ENCODE measurements at places on chromosomes 7 and 10.

DNA sequence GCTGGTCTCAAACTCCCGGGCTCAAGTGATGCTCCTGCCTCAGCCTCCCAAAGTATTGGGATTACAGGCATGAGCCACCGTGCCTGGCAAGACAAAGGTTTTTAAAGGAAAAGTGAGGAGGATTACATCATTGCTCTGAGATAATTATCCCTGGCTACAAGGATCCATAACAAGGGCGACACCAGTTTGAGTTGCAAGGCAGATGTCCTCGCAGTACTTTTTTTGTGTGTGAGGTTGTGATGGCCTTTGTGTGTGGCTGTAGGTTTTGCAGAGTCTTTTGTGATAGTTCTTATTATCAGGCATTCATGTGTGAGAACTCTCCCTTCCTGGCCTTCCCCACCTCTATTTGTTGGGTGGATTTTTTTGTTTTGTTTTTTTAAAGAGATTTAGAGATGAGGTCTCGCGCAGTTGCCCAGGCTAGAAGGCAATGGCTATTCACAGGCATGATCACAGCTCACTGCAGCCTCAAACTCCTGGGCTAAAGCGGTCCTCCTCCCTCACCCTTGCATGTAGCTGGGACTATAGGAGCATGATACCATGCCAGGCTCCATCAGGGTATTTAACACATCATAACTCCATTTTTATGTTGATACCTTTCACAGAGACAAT is 10.0 kb downstream of the BTBD16 start:
- DNase-seq: no peak

GRCh38 chr10:131271195-131271880 is 40.2 kb downstream of the TCERG1L start:
- no peak for DNase-seq

DNA sequence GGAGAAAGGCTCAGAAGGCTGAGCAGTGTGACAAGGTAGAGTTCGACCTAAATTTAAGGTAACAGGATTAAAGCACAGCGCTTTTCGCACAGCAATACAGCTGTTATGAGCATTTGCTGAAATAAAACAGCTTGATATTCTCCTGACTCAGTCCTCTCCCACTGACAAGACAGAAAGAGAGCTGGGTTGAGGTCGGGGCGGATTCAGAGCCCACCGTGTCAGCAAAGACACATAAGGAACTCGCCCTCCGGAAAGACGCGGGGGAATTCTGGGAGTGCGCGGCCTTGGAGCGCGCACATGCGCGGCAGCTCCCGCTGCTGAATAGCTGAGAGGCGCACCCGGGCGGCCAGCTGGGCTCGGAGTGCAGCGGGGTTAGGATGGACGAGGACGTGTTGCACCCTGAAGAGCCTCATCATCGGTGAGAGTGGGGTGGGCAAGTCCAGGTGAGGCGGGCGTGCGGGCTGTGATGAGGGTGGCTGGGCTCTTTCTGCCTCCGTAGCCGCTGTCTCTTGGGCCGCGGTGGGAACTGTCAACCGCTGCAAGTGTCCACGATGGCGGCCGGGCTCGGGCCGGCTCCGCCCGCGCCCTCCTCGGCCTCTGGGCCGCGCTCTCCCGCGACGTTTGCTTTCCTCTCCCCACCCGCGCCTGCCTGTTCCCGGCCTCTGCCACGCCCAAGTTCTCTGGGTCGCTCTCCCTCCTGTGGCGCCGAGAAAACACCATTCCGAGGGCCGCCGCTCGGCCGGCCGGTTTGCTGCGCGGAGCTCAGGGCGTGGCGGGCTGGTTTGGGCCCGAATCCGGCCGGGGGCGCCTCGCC is 120.6 kb downstream of the LYZL1 start:
- no peak for DNase-seq

GRCh38 chr7:84085998-84086397 is 108.6 kb downstream of the SEMA3A start:
- DNase-seq: no peak

DNA sequence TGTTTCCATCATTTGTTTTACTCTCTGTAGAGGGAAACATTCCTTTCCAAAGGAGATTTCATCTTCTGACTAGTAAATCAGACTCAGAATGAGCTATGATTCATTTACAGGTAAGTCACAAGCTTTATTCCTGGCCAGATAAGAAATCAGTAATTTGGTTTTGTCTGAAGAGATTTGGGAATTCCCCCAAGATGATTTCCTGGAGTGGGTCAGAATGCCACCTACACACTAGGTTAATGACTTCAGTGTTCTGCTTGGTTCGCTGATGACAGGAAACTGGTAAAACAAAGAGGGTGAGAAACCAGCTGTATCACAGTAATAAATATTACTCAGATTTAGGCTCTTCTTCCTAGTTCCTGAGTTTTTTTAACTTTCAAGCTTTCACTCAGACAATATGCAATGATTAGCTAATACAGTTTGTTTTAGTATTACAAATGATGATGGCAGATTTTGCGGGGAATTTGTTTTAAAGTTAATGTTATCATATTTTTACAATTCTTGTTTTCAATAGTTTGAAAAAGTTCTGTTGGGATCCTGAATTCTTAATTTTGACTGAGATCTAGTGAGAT is 8.3 kb upstream of the ASZ1 start:
- DNase-seq: no peak

GRCh38 chr7:3552499-3552898 is 251.4 kb downstream of the SDK1 start:
- no peak for DNase-seq

DNA sequence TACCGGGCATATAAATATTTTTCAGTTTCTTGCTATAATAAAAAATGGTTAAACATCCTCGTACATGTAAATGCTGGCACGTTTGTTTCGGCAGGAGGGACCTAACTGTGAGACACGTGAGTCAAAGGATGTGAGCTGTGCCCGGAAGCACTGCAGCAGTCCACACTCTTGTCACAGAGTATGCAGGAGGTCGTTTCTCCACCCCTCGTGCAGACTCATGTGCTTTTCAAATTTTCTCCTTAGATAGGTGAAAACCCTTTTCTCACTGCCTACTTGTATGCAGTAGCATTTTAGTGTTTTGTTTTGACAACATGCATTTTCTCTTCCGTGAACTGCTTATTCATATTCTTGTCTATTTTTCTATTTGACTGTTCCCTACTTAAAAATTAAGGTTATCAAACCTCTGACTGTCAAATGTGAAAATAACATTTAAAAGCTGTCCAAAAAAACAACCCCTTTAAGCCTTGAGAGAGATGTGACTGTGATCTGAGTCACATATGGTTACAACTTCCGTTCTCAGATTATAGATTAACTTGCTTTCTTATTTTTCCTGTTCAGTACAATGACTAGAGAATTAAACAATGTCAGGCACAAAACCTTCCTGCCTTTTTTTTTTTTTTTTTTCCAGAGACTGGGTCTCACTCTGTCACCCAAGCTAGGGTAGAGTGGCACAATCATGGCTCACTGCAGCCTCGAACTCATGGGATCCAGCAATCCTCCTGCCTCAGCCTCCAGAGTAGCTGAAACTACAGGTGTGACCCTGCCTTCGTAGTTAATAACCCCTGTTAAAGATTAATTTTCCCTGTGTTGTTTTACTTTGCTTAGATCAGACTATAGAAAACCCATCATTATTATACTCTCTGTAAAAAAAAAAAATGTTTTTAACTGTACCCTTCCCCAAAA is 45.1 kb downstream of the DPY19L1 start:
- DNase-seq: no peak

DNA sequence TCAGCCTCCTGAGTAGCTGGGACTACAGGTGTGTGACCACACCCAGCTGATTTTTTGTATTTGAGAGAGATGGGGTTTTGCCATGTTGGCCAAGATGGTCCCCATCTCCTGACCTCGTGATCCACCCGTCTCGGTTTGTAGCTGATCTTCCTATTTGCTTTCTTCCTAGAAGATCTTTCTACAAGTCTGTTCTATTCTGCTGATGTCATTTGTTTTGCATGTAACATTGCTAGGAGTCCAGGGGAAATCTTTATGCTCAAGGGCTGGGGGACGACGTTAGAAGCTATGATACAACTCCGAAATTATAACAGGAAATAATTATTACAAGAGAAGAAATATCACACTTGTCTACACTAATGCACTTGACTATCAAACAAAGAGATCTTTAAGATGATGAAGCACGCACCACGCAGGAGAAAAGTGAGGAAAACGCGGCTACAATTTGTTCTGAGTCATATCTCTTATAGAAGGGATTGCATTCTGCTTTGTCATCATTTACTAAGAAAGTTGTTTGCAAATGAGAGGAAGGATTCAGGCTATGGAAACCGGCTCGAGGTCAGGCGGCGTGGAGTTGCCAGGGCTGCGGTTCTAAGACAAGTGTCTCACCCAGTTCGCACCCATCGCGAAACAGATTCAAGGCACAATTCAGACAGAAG is 103.0 kb upstream of the CARD11 start:
- DNase-seq: no peak

GRCh38 chr7:144527051-144527471 is 123.6 kb upstream of the NOBOX start:
- DNase-seq: no peak

GRCh38 chr7:4871930-4872675 is 10.3 kb upstream of the PAPOLB start:
- no peak for DNase-seq

DNA sequence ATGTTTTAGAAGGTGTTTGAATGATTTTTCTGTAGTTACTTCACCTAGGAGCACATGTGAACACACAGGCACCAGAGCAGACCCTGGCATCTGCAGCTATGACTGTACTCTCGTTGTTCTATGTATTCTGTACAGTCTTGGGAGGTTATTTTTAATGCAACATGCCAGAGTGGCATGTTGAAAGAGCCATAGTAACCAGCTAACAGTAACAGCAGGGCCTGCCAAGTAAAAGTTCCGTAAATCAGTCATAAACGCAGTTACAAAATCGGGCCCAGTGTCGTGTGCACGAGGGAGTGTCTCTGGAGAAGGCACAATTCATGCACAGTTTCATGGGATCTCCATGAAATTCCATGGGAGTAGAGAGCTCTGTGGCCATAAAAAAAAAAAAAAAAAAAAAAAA is 108.3 kb upstream of the CDK6 start:
- DNase-seq: no peak

DNA sequence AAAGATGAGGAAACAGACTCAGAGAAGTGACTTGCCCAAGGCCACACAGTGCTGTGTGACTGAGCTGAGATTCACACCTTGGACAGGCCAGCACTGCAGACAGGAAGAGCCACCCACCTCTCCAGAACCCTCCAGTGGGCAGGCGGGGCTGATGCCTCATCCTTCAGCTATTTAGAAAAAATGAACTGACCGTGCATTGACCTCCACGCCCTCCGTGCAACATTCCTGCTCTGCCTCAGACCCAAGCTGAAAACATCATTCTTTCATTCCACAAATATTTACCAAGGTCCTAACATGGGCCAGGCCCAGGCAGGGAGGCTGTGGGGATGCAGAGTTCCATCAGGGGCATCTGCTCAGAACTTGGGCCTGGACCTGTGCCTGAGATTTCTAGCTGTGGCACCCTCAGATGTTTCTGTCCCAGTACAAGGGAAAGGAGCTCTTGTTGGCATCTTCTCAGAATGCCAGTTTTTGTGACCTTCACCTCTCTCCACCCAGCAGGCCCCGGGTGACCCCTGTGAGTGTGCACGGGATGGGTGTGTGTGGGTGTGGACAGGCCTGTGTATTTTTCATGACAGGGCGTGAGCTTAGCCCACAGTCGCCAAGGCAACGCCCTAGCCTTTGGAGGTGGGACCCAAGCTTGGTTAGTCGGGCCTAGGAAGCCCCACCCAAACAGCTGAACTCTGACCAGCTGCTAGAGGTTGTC is 6.5 kb downstream of the VSIR start:
- DNase-seq: no peak

DNA sequence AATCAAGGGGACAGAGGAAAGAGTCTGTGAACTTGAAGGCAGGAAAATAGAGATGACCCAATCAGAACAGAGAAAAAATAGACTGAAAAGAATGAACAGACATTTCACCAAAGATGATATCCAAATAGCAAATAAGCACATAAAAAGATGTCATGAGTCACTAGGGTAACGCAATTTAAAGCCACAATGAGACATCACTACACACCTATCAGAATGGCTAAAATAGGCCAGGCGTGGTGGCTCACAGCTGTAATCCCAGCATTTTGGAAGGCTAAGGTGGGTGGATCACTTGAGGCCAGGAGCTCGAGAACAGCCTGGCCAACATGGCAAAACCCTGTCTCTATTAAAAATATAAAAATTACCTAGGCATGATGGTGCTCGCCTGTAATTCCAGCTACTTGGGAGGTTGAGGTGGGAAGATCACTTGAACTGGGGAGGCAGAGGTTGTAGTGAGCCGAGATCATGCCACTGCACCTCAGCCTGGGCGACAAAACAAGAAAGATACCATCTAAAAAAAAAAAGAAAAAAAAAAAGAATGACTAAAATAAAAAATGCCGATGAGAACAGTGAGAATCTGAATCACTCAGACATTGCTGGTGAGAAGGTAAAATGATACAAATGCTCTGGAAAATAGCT is 100.9 kb downstream of the LHPP start:
- no peak for DNase-seq

GRCh38 chr10:49611816-49612512 is 1.9 kb downstream of the SLC18A3 start:
- DNase-seq: no peak

GRCh38 chr10:101766306-101766705 is 9.6 kb downstream of the FGF8 start:
- no peak for DNase-seq

GRCh38 chr7:45923818-45924217 is 2.7 kb upstream of the IGFBP3 start:
- no peak for DNase-seq

DNA sequence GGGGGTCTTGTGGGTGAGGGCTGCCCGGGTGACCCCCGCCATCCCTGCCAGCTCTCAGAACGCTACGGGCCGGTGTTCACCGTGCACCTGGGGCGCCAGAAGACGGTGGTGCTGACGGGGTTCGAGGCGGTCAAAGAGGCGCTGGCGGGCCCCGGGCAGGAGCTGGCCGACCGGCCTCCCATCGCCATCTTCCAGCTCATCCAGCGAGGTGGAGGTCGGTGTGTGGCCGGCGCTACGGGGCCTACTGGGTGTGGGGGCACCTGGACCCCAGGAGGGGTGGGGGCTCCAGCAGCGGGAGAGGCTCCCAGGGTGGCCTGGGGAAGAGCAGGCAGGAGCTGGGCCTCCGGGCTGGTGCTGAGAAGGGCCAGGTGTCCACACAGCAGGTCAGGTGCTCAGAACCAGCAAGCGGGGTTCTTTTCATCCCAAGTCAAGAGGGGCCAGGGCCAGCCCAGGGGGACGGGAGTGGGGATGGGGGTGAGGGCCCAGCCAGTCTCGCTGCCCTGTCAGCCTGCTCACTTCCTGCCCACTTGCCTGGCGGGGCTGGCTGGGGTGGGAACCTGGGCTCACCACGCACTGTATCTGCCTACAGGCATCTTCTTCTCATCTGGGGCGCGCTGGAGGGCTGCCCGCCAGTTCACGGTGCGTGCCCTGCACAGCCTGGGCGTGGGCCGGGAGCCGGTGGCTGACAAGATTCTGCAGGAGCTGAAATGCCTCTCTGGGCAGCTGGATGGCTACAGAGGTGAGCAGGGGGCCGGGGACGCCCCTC is 1.6 kb downstream of the CYP2W1 start:
- no peak for DNase-seq

- no peak for DNase-seq
These were observed 39.4 kb downstream of the CSGALNACT2 start for GRCh38 chr10:43177595-43177994.

DNA sequence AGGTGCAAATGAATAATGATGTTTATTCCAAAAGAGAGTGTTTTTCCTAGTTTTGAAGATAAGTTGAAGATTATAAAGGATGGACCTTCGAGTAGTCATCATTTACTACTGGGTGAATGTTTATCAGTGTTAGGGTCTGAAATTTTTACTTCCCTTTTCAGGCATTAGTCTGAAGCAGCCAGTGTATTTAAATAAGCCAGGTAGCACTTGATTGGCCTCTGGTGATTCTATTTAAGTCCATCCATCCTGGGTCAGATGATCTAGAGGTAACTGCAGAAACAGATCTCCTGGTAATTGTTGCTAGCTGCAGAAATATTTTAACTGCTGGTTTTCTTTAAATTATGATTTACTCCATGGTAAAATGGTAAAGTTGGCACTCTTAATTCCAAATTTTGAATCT is 34.1 kb upstream of the AGR2 start:
- no peak for DNase-seq
